T-helper 2 cell treated with Interferon-gamma antibody and Interleukin-4, amounts not matched to agents 5 μg/mL and 100 μg/mL, for 36 hours (primary cell): ENCODE measurements at places on chromosomes 5 and 9.

GRCh38 chr9:111728143-111728542, 66.6 kb downstream of the SHOC1 start:
- no peak for DNase-seq

GRCh38 chr5:42301349-42301748, 121.9 kb upstream of the GHR start:
- DNase-seq, result no peak

DNA sequence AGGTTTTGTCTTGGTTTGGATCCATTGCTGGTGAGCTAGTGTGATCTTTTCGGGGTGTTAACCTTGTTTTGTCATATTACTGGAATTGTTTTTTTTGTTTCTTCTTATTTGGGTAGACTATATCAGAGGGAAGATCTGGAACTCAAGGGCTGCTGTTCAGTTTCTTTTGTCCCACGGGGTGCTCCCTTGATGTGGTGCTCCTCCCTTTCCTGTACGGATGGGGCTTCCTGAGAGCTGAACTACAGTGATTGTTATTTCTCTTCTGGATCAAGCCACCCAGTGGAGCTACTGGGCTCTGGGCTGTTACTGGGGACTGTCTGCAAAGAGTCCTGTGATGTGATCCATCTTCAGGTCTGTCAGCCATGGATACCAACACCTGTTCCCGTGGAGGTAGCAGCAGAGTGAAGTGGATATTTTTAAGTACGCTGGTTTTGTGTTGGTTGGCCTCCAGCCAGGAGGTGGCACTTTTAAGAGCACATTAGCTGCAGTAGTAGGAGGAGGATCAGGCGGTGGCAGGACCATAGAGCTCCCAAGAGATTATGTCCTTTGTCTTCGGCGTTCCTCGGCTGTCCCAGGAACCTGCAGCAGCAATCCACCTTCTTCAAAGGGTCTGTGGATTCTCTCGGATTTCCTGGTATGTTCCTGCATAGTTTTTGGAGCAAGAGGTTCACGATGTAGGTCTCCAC, 27.2 kb downstream of the SCAMP1 start:
- DNase-seq, result no peak

GRCh38 chr5:74085186-74085585, 459.2 kb downstream of the ARHGEF28 start:
- DNase-seq, result no peak

- no peak for DNase-seq
Measured at GRCh38 chr5:27516437-27516836, 478.1 kb upstream of the CDH9 start.

DNA sequence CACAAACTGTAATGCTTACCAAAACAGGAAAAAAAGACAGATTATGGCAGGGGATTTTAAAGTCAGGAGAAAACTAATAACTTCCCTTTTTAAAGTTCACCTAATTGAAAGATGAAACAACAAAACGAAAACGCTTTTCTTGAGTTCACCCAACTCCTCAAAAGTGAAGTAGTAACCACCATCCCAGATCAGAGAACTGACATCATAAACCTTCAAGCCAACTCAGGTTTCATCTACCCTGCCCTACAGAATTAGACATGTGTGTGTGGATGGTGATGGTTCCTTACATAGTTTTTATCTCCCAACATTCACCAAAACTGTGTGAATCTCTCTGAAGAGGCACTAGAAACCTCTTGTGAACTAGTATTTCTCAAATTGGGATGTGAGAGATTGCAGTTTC, 195.2 kb upstream of the PTGER4 start:
- DNase-seq, result no peak

DNA sequence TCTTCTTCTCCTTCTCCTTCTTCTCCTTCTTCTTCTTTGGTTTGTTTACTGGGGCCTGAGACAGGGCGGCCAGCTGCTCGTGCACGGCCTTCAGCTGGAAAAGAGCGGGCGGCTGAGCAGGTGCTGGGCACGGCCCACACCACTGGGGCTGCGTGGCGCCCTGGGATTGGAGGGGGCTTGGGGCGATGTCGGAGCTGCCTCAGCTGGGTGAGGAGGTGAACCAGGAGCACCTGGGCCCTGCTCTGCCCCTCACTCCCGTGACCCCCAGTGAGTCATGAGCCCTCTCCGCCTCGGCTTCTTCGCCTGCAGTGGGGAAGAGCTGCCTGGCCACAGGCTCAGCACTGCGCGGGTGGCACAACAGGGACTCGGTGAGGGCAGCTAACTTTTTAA, 14.9 kb downstream of the BRD3OS start:
- DNase-seq, result no peak

- no peak for DNase-seq
Measured at GRCh38 chr5:61933787-61934626, 372.0 kb upstream of the KIF2A start.
